ENCODE measurements at places on chromosomes 1 and 21. TPM values are rescaled to one million over a fixed set of nuclear protein-coding genes. Genes with fewer than 3 reads are reported as not detected.

- no peak for DNase-seq
Observed at GRCh38 chr1:38191461-38191860, 144.9 kb upstream of the POU3F1 start.

GRCh38 chr1:15676688-15677661, 7.1 kb upstream of the PLEKHM2 start:
- no peak for DNase-seq

DNA sequence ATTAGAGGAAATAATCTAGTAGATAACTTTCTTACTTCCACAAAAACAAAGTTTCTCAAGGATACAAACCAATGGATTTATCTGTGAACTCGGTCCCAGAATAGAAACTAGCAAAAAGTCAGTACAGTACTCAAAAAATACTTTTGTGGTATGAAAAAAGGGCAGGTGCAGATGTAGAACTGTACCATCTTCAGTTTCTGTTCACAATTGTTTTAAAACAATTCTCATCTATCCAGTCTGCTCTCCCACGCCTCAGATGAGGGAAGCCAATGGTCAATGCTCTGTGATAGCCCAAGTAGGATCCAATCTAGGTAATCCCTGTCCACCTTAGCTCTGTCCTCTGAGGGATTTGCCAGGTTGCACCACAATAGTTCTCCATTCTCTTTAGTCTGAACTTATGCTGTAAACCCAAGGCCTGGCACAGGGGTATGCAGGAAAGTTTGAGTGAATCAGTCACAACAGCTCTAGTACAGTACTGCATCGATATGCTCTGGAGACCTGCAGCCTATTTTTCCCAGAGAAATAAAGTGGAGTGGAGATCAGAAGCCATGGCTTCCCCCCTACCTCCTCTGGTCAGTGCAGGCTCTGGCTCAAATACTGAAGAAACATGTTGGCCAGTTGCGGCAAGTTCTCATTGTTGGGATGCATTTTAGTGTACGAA, 1.4 kb downstream of the KTI12 start:
- DNase-seq, result no peak

DNA sequence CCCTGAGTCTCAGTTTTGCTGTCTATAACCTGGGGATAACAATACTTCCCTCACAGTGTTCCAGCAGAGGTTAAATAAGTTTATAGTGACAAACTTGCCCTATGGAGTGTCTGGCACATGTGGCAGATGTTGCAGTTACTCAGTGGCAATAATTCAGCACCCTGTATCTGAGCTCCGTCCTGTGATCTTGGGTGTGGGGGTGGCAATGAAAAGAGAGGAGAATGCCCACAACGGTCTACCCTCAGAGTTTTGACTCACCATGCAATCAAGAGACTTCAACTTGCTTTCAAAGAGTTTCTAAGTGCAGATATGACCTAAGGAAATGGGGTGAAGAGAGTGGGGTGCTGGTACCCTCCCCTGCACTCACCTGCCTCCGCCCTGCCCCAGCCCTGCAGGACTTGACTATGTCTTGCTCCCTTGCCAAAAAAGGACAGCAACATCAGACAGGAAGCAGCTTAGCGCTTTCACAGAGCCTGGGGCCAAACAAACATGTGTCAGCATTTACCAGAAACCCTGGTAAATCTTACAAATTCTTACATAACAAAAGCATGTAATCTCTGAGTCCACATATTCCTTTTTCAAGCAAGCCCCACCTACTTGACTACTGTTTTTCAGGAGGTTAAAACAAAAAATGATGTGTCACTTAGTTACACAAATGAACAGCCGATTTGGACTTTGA, 185.1 kb upstream of the CAMK1G start:
- no peak for DNase-seq

GRCh38 chr1:11134251-11134897, 34.7 kb upstream of the EXOSC10 start:
- DNase-seq, result no peak

- no peak for DNase-seq
Observed at GRCh38 chr1:174428033-174428432, 19.7 kb upstream of the GPR52 start.

GRCh38 chr1:67239738-67240137, 67.9 kb upstream of the IL12RB2 start:
- no peak for DNase-seq

DNA sequence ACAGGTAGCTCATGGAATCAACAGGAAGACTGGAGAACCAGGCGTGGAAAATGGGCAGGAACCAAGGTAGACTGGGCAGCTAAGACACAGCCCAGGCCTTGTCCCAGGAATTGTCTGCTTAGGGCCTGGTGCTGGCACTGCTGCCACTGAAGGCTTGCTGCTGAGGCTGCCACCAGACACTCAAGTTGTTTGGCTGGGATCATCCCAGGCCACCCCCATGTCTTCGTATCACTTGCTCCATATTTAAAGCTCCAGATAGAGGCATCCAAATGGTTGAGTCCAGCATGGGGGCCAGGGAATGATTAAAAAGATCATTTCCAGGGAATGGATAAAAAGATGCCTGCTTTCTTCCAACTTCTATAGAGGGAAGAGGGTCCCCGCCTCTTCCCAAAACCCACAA, 107.4 kb upstream of the GADD45A start:
- no peak for DNase-seq

- DNase-seq, result no peak
Observed at GRCh38 chr1:27513528-27513927, 23.6 kb upstream of the WASF2 start.

DNA sequence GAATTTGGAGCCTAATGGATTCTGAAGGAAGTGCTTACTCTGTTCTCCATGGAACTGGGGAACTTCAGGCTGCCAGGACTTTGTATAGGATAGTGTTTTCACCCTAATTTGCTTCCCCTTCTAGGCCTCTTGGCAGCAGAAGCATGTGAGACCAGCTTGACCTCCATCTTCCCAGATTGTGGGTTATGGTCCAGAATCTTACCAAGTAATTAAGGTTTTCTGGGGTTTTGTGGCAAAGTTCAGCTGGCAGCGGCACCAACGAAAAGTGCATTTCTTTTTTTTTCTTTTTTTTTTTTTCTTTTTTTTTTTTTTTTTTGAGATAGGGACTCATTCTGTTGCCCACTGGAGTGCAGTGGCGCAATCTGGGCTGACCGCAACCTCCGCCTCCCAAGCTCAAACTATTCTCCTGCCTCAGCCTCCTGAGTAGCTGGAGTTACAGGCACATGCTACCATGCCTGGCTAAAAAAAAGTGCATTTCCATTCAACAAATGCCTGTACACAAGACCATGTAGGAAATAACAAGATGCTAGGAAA, 3.4 kb upstream of the BMP8A start:
- DNase-seq, result no peak

DNA sequence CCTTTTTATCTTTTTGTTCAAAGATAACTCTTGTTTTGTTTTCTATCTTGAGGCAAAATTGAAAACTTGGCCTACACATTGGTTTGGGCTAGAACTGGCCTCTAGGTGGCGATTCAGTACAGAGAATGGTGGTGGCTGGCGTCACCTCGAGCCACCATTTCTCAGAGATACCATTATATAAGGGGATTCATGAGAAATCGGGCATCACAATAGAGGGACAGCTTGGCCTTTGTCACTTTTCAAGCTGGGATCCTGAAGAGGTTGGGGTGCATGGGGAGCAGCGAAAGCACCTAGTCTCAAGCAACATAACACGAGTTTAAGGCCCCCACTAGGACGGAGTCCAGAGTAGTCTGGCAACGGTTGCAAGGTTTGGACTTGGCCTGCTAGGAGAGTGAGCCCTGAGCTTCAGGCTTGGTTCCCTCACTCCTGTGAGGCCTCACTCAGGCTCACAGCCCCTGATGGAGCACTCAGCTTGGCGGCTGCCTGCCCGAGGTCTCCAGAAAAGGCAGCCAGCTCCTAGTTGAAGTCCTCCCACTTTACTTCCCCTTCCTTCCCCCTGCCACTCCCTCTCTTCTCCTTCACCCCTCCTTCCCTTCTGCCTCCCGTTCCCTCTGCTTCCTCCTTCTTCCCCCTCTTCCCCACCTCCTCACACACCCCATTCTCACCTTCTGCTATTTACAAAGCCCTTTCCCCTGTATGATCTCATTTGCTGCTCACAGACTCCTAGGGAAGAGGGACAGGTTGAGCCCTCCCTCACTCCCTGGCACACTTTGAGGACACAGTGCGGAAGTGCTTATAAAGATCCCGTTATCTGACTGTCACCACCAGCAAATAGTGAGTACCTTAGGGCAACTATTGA, 67.8 kb downstream of the LRIG2 start:
- DNase-seq, result peak; percentile 39

- no peak for DNase-seq
Observed at GRCh38 chr21:31576428-31576827, 83.1 kb upstream of the SOD1 start.

DNA sequence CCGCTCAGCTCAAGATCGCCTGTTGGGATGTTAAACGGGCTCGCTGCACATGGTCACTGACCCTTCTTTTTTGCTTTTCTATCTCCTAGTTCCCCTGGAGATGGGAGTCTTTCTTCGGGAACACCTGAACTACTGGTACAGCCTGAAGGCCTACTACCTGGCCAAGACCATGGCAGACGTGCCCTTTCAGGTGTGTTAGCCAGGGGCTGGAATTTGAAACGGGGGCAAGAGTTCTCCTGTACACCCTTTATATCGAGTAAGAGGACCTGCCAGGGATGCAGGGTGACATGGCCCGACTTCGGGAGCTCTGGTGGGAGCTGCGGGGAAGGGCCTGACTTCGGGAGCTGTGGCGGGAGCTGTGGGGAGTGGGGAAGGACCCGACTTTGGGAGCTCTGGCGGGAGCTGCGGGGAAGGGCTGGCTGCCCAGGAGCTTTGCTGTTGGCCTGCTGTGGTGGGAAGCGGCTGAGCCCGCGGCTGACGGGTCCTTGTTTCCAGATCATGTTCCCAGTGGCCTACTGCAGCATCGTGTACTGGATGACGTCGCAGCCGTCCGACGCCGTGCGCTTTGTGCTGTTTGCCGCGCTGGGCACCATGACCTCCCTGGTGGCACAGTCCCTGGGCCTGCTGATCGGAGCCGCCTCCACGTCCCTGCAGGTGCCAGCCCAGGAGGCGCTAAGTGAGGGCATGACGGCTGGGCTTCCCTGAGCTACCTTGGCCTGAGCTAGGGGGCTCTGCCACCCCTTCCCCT, 24.0 kb downstream of the TFF3 start:
- DNase-seq, result no peak

- DNase-seq, result peak; percentile 60
Observed at GRCh38 chr1:43207229-43207853, 35.2 kb downstream of the CFAP57 start.

GRCh38 chr1:159944623-159945455, 574 bp downstream of the IGSF9 start:
- no peak for DNase-seq

DNA sequence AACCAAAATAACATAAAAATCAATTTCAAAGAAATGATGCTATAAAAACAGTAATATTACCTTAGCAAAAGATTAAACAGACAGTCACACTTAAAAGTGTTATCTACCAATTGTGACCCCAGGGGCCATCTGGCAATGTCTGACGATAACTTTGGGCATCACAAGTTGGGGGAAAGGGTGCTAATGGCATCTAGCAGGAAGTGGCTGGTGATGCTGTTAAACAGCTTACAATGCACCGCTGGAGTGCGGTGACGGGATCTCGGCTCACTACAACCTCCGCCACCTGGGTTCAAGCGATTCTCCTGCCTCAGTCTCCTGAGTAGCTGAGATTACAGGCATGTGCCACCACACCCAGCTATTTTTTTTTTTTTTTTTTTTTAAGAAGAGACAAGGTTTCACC, 27.6 kb downstream of the NUP133 start:
- no peak for DNase-seq

GRCh38 chr1:207097871-207098324, 6.1 kb upstream of the C4BPA start:
- DNase-seq, result no peak

DNA sequence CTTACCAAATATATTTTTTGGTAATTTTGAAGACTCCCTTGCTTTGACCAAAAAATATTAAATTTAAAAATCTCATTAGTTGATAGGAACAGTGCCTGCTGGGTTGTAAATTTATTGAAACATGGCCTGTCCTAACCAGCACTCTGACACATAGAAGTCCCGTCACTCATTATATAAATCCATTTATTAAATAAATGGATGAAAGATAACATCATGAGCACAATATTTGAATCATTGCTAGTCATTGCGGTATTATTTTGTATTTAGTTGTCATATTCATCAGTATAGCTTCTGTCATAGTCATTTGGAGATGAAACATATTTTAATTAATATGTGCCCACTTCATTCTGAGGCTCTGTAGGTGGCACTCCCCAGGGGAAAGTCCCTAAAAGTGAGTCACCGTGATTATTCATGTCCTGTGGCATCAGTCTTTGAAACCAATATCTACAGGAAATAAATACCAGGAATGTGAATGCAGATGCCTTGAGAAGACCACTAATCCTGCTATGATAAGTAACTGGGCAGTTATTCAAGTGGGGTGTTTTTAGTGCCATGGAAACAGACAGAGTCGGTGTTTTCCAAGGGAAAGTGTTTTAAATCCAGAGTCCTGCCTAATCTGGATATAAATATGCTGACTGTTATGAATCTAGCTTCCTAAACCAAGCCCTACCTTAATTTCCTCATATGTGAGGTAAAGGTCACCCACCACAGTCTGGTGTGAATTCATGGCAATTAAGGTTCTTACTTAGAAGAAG, 302.0 kb downstream of the DUSP10 start:
- DNase-seq, result peak; percentile 92

DNA sequence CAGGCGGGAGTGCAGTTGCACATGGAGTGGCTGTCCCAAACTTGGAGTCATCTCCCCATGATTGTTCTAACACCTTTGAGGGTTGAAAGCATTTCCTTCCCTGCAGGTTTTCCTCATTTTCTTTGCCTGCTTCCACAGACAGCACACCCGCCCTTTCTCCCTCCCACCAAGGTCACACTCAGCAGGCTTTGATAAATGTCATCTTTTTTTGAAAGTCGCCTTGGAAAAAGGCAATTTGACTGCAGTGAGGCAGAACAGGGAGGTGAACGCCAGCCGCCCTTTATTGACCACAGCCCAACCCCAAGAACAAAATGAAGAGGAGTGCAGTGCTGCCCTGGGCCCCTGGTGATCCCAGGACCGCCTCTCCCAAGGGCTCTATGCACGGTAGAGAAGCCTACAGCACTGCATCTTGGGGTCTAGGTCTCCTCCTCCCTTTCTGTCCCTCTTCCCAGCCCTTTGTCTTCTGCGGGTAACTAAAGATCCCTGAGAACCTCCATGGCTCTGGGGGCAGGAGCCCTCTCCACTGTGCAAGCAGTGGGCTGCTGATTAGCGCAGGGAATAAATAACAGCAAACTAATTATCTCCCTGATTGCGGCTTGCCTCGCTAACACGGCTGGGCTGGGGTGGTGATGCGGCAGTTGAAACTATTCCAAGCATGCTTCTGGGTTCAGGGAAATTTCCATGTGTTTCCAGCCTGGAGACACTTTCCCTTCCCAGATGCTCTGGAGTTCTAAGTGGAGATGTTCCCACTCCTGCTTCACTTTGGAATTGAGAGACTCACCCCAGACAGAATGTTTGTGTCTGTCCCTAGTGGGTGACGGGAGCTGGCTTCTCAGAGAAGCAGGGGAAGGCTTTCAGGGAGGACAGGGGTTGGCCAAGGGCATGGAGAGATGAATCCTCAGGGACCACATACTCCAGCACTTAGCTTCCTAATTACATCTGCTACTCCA, 11.8 kb upstream of the AMIGO1 start:
- DNase-seq, result no peak

LIPI gene
- not detected for total RNA-seq

TBX15 gene
- total RNA-seq, result 1.9 TPM

NR1I3 gene
- total RNA-seq, result not detected

DTL gene
- 26.7 TPM for total RNA-seq

OR2T29 gene
- total RNA-seq, result not detected

ETV3L gene
- total RNA-seq, result not detected

OVAAL gene
- not detected for total RNA-seq

FASLG gene
- total RNA-seq, result not detected

SPATC1L gene
- total RNA-seq, result 0.26 TPM

ZNF593OS gene
- total RNA-seq, result not detected

CYP4Z1 gene
- total RNA-seq, result not detected

SAMSN1 gene
- total RNA-seq, result 0.44 TPM

All from Panc1 (cell line).